ENCODE measurements at places on chromosomes 5 and 9.

- no peak for DNase-seq
Observed at GRCh38 chr5:127572930-127573329, 55.5 kb downstream of the PRRC1 start.

- DNase-seq, result no peak
Observed at GRCh38 chr5:10565785-10566542, 2.1 kb downstream of the ANKRD33B start.

DNA sequence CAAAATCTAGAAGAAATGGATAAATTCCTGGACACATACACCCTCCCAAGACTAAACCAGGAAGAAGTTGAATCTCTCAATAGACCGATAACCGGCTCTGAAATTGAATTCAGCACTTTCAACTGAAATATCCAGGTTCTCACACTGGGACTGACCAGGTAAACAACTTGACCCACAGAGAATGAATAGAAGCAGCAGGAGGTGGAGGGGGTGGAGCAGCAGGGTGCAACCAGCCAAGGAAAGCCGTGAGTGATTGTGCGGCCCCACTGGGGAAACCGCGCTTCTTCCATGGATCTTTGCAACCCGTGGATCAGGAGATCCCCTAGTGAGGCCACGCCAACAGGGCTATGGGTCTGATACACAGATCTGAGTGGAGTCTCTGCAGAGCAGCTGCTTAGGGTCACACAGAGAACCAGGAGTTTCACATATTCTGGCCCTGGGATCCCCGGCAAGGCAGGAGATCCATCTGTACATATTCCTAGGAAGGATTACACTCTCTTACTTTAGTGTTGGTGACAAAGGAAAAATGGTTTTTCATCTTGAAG, 181.5 kb downstream of the SLCO4C1 start:
- DNase-seq, result no peak

- DNase-seq, result no peak
Observed at GRCh38 chr9:6218099-6218502, 2.5 kb downstream of the IL33 start.

DNA sequence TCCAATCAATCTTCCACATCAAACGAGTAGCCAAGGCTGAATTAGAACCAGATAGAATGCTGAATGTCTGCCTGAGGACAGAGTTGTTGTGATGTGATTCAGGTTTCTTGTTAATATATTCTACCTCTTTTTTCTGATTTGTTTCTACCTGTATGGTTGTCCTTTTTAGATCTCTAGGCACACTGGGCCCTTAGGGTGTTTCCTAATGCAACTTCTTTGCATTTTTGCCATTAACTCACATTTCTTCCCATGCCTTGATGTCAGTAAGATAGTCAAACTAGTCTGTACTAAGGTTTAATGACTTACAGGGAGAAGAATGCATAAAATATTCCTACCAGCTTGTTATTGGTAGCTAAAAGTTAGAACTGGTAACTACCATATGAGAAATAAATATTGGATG, 413.6 kb downstream of the CCDC171 start:
- DNase-seq, result no peak

DNA sequence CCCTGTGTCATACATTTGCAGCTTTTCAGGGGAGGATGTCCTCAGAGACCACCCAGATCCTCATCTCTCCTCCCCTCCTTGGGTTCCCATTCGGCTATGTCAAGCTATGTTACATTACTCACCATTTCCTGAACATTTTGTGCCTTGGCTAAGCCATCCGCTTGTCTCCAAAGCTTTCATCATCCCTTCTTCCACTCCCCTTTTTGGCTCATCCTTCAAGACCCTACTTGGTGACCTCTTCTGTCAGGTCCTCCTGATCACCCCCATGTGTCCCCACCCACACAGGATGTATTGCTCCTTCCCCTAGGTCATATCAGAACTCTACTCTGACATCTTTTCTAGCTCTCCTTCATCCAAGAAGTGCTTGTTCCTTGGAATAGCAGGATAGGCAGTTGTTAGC, 81.8 kb downstream of the BOD1 start:
- DNase-seq, result no peak
